ENCODE measurements at places on chromosomes 11 and 22.

DNA sequence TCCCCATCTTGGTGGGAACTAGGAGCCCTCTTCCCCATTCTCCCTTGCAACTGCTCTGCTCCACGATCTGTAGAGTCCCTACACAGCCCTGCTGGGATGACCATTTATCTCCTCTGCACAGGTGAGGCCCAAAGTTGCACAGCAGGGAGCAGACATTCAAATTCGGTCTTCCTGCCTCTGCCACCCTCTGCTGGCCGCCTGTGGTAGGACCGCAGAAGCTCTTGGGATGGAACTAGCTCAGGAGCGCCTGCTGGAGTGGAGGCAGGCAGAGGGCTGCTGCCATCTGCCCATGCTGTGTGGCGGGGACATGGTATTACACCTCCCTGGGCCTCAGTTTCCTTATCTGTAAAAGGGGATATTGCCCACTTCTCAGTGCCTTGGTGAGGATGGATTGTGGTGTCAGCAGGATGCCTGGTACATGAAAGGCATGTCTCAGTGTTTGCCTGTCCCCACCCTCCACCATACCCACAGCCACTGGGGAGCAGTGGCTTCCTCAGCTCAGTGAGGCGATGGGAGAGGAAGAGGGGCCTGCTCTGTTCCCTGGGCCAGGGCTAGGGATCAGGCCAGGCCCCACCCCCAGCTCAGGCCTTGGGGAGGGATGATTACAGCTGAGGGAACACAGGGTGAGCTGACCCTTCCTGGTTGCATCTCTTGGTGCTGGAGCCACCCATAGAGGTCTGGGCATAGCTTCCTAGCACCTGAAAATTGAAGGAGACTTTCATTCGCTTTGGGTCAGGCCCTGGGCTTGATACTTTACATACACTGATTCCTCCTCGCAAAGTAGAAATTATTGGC is 11.3 kb upstream of the OMP start:
- peak; percentile 76 for DNase-seq

- no peak for DNase-seq
Measured at GRCh38 chr22:41485033-41485432, 16.1 kb downstream of the ACO2 start.

DNA sequence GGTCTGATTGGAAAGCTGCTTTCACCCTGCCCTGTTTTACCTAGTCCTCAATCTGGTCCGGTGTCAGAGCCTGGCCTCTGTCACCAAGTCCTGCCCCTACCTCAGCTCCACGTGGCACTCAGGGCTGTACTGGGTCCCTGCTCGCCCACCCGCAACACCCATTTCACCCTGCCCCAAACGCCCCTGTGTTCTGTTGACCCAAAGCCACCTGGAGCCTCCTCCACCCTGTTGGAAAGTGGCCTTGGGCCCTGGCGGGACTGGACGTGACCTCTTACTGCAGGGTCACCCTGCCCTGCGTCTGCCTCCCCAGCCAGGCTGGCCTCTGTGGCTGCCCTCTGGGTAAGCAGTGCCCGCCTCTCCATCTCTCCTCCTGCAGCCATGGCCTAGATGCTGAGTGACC is 21.5 kb upstream of the BRSK2 start:
- DNase-seq = no peak

DNA sequence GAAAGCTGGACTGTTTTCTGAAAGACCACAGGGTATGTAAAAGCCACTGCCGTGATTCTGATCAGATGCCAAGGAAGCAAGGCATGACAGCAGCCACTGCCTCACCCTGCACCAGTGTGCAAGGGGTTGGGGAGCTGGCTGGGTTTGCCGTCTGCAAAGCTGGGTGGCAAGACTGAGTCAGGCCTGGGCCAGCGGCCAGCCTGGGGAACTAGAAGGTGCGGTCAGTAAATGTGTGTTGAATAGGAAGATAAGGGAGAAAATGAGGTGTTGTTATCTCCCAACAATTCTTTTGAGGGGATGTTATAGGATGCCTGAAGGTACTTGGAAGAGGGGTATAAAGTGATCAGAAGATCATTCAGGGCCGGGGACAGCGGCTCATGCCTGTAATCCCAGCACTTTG is 8.0 kb downstream of the VSTM5 start:
- DNase-seq = no peak

GRCh38 chr11:10916665-10917064 is 58.8 kb upstream of the ZBED5 start:
- no peak for DNase-seq

DNA sequence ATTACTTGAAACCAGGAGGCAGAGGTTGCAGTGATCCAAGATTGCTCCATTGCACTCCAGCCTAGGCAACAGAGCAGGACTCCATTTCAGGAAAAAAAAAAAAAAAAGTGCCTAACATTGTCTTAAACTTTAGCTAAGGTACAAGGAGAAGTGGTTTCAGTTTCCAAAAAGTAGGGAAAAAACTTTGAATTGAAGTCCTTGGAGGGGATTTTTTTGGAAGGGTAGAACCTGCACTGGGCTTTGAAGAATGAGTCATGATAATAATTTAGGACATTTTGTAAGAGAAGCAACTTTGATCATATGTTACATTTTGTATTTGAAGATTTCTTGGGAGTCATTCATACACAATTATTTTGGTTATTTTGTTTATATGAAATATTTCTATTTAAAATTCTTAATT is 31.8 kb upstream of the HIPK3 start:
- no peak for DNase-seq

- peak; percentile 30 for DNase-seq
Measured at GRCh38 chr11:60844045-60844869, 2.3 kb downstream of the CCDC86 start.

DNA sequence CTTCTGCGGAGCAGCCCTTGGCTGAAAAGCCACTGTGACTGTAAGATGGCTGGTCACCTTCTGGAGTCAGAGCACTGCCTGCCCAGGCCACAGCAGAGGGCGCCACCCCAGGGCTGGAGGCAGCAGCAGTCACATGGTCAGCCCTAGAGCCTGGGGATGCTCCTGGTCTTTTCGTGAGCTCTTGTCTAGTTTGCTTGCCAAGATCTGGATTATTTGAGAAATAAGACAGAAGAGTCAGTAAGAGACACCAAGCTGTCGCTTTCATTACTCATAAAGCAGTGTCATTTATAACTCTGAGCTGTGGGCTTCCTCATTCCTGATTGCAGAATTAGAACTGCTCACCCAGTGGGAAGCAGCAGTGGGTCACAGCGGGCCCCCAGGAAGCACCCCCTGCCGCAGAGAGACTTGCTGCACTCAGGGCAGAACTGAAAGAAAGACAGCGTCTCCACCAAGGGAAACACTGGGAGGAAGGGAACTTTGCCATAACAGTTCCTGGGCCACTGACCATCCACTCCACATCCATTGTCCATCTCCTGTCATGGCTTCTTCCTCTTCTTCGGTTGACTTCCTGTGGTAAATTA is 56.7 kb downstream of the PPP6R2 start:
- peak; percentile 53 for DNase-seq

DNA sequence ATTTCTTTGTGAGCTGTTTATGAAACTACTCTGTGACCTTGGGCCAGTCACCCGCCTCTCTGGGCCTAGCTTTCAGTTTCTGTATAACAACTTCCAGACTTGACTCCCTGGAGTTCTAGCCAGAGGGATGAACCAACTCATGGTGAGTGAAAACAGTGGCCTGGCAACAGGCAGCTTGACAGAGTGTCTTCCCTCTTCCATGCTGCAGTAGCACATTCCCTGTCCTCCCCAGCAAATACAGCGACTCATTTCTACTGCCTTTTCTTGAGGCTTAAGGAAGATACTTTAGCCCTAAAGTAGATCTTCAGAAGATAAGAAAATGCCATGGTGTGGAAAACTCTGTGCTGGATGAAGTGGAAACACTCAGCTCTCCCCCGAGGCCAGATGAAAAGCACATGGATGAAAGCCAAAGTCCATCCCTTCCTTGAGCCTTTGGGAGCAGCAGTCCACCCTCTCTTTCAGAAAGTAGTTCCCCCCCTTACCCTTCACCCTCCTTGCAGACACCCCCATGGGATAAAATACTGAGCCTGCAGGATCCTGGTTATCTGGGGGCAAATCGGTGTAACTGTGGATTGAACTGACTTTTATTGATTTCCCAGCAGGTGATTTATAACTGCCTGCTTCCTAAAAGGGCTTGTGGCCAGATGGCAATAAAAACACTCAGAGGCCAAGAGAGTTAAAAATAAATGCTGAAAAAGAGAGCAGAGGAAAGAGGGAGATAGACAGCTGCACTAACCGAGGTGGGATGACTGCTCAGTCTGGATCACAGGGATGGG is 24.1 kb downstream of the IRAG1 start:
- DNase-seq = no peak

DNA sequence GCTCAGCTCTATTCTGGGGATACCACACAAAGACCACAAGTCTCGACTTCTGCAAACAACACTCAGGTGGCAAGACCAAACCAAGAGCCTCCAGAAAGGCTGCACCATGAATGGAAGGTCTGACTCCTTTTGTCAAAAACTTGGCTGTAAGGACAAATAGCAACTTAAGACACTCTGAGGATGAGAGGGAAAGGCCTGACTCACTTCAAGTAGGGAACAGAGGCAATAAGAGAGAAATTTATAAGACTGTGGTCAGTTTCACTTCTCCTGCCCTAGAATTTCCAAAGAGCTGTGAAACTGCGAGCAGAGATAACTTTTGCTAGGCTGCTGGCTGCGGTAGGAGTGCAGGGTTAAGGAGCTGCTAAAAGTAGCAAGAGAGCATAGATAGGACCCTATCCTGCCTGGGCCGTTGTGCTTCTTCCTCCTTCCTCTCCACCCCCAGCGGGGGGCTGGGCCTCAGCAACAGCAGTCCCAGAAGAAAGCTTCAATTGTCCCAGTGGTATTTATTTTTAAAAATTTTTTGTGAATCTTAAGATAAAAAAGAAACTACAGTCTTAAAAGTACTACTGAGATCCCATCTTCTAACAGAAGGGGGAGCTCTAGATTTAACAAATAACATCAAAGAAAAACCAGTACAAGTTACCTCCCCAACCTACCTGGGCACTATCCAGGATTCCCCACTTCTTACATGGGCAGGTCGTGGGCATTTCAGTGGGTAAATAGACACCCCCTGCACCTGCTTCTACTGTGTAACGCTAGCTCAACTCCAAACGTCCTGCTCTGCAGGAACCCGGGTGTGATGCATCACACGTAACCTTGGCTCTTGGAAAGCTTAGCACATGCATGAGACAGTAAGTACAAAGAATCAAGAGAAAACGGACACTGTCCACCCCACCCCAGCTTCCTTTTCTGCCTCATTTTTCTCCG is 66.4 kb downstream of the SGSM3 start:
- DNase-seq = peak; percentile 96
